Activated T-cell treated with anti-CD3 and anti-CD28 coated beads, Interleukin-2, amount 50 U/mL, for 24 hours (primary cell): ENCODE measurements at places on chromosomes 2 and 18.

DNA sequence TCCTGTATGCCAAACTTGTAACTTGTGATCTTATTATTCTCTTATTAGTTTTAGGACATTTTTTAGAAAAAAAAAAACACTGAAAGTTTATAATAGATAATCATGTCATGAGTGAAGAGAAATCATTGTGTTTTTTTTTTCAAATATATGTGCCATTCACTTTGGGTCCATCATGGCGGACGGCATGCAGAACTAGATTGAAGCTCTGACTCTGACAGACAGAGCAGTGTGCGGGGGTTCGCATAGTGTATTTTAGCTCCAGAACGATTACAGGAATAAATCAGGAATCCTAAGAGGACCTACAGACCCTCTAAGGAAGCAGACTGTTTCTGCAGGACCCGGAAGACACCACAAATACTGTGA lies 484.4 kb upstream of the REG3G start:
- DNase-seq, result no peak

- no peak for DNase-seq
These were observed 133.8 kb upstream of the CTDP1 start for GRCh38 chr18:79545736-79546171.

GRCh38 chr2:201322772-201323171 lies 34.4 kb downstream of the FLACC1 start:
- DNase-seq, result no peak

- no peak for DNase-seq
These were observed 111.7 kb downstream of the ACOXL start for GRCh38 chr2:110843959-110844510.

DNA sequence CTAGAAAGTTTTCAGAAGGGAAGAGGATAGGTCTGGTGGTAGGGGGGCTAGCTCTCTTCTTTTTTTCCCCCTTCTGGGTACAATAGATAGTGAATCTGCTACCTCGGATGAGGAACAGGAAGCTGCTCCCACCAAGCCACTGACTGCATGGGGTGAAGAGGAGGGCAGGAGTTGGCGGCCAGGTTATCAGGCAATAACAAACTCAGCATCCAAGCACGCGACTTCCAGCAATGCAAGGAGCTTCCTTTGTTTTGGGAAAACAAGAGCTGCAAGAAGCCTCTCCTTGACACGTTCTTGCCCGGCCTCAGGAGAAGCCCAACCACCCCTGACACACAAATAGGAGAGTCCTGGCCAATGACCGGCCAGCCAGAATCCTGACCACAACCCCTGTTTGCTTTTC lies 32.2 kb downstream of the NHEJ1 start:
- DNase-seq, result no peak

GRCh38 chr18:46756559-46757201 lies at the start of gene ST8SIA5:
TSS of gene ST8SIA5 (minus strand) at chr18:46757053. CDS start at chr18:46756508, 545 bp downstream.
- DNase-seq, result no peak

- no peak for DNase-seq
These were observed 32.7 kb upstream of the AFTPH start for GRCh38 chr2:64491426-64491825.

- no peak for DNase-seq
These were observed 2.6 kb upstream of the RNF149 start for GRCh38 chr2:101310834-101311695.

GRCh38 chr2:241809383-241810306 lies 652 bp downstream of the NEU4 start:
- DNase-seq, result no peak

DNA sequence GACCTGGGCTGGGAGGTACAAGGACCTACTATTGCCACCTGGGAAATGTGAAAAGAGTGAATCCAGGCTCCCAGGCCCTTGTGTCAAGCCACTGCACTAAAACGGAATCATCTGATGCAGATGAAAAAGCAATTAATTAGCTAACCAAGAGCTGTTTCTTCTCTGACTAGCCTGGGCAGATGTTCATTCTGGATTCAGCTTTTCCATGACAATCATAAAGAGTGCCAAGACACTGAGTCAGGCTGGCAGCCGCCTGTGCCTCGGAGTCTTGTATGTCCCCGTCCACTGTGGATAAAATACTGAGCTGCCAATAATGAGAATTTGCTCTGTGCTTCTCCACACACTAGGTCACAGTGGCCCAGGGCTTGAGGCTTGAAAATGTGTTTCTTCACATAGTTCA lies 21.7 kb upstream of the LCLAT1 start:
- DNase-seq, result no peak

DNA sequence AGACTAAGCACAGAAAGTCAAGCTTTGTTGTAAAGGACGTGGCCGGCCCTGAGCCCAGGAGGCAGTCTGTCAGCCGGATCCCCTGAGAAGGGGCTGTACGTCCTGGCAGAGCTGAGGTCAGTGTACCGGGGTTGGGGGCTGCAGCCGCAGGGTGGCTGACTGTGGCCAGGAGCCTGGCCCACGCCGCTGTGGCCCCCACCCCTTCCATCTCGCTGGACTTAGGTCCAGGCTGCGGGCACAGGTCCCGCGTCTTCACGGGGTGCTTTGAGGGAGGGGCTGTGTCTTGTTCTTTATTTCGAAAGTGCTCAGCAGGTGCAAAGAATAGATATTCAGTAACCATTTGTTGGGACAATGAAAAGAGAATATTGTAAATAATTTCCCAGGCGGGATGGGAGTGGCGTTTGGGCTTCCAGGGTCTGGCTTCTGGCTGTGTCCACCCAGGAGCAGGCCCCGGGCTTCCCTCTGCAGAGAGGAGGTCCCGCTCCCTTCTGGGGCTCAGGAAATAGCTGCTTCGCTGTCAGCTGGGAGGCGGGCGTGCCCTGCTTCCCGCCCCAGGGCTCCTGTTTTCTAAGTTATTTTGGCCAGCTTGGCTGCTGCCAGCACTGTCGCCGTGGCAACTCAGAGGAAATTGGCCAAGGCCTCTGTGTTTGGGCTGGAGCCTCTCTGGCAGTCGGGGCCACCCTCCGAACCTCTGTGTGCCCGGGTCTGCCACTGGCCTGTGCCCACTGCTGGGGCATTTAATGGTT lies 7.4 kb downstream of the NFATC1 start:
- no peak for DNase-seq

- no peak for DNase-seq
These were observed 79.6 kb downstream of the PXDN start for GRCh38 chr2:1664698-1665097.

GRCh38 chr2:161172901-161173540 lies 12.8 kb downstream of the TANK start:
- no peak for DNase-seq

DNA sequence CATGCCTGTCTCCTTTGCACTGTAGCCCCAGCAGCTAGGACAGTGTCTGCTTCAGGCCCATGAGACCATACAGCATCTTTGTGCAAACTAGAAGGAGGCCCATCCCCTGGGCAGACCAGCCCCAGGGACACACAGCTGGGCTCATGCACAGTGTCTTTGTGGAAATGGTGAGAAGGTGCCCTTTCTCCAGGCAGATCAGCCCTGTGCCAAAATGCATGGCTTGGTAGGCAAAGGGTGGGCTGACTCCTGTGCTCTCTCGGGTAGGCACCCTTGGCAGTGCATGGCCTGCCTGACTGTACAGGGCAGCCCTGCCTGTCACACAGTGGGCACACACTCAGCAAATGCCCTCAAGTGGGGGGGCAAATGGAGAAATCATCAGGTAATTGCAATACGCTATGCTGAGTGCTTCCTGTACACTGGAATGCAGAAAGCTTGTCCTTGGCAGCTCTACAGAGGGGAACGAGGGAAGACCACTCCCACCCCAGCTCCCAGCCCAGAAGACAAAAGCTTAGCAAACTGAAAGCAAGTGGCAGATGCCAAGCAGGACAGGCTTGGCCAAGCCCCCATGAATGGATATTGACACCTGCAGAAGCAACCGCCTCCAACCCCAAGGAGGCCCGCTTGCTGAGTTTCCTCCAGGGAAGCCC lies 21.6 kb downstream of the TNS1 start:
- DNase-seq, result no peak

DNA sequence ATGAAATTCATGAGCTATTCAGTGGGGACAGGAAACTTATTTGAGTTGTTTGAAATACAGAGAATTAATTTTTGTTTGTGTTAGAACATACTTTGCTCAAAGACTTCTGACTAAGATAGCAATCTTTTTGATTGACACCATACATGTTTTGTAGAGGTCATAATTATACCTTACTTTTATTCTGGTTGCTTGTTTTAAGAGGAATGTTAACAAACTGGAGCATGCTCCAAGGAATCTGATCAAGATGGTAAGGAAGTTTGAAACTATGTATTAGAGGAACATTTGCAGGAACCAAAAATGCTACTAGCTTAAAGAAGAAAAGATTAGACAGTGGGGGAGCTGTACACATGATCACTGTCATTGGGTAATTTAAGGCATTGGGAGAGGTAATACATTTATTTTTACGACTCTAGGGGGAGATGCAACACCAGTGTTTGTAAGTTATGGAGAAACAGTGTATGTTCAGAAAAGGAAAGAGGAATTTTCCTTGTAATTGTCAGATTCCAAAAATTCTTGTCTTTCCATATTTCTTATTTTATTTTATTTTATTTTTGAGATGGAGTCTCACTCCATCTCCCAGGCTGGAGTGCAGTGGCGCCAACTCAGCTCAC lies 8.0 kb downstream of the AGFG1 start:
- DNase-seq, result no peak

- no peak for DNase-seq
These were observed 427.1 kb upstream of the CNTNAP5 start for GRCh38 chr2:123597988-123598387.

DNA sequence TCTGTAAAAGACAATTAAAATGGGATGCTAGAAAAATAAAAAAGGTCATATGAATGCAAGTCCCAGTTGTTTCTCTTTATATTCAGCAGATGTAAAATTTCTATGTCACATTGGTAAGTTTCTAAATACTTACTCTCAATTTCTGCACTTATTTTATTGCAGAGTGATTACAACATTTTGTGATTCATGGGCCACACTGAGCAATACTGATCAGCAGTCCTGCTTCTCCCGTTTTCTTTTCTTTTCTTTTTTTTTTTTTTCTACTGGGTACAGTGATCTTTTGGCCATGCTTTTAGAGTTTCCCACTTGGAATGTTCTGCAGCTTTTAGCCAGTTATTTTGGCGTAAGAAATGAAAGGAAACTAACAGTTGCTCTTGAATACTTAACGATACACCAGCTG lies 38.8 kb downstream of the LIMS1 start:
- DNase-seq, result no peak

GRCh38 chr2:219452361-219453317 lies 18.0 kb downstream of the SPEG start:
- DNase-seq, result no peak

DNA sequence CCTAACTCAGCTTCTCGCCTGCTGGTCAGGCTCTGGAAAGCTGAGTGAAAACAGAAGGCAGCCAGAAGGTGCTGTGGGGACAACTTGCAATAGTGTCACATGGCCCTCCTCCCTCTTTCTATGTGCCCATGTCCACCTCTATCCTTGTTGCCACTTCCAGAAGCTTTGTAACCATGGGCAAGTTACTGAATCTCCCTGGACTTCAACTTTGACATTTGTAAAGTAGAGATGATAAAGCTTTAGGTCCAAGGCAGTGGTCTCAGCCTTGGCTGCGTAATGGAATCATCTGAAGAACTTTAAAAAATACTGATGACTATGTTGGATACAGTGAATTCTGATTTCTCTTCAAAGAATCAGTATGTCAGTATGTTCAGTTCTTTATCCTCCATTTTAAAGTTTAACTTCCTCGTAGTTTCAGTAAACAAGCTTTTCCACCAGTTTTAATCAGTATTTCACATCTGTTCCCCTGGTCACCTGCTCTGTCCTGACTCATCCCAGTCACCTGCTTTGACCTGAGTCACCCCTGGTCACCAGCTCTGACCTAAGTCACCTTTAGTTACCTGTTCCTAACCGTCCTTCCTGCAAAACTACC lies 245.2 kb upstream of the STON1 start:
- no peak for DNase-seq

DNA sequence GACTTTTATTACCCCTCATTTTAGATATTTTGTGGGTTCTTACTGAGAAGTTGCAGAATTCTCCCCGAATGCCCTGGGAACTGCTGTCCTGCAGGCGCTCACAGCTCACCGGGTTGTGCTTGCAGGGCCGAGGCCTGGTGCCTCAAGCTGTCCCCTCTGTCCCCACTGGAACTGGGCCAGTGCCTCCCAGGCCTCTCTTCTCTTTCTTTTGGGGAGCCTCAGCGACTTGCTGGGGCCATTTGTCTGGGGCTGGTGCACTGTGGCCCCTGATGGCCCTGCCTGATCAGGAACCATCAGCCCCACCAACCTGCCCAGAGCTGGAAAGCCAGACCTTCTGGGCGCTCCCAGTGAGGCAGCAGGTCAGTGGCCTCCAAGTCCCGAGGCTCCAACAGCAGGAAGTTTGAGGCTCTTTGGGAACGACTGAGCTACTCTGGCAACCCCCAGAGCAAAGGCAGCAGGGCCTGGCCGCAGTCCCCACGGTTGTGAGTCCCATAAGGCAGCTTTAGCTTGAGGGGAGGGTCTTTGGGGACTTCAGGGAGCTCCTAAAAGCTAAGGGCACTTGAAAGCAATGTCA lies 14.7 kb upstream of the NEU4 start:
- no peak for DNase-seq

DNA sequence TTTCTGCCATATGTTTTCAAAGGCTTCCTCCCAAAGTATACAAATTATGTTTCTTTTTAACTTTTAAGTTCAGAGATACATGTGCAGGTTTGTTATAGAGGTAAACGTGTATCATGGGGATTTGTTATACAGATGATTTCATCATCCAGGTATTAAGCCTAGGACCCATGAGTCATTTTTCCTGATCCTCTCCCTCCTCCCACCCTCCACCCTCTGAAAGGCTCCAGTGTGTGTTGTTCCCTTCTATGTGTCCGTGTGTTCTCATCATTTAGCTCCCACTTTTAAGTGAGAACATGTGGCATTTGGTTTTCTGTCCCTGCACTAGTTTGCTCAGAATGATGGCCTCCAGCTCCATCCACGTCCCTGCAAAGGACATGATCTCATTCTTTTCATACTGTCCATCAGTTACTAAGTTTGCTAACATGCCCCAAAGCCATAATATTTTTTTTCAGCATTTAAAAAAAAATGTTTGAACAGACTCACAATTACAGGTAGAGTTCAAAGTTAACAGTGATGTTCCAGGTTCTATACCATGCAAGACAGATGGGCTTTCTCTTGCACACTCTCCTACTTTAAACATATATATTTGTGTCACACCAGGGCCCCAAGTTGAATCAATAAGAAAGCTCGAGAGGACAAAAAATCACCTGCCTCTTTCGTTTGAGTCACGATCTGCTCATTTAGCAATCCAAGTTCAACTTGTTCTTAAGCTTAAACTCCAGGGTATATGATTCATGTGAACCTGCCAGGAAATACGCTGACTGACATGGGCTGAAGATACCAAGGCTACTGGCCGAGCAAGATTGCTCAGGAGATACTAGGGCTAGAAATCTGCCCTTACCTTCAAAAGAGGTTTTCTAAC lies 77.6 kb downstream of the AP1S3 start:
- no peak for DNase-seq
